Amniotic epithelial cell (primary cell): ENCODE measurements at places on chromosomes 11 and 22.

- DNase-seq = peak; percentile 22
These were observed 29.6 kb upstream of the SNX19 start for GRCh38 chr11:130945896-130946295.

- no peak for DNase-seq
These were observed 309.6 kb downstream of the OPCML start for GRCh38 chr11:133222425-133223330.

DNA sequence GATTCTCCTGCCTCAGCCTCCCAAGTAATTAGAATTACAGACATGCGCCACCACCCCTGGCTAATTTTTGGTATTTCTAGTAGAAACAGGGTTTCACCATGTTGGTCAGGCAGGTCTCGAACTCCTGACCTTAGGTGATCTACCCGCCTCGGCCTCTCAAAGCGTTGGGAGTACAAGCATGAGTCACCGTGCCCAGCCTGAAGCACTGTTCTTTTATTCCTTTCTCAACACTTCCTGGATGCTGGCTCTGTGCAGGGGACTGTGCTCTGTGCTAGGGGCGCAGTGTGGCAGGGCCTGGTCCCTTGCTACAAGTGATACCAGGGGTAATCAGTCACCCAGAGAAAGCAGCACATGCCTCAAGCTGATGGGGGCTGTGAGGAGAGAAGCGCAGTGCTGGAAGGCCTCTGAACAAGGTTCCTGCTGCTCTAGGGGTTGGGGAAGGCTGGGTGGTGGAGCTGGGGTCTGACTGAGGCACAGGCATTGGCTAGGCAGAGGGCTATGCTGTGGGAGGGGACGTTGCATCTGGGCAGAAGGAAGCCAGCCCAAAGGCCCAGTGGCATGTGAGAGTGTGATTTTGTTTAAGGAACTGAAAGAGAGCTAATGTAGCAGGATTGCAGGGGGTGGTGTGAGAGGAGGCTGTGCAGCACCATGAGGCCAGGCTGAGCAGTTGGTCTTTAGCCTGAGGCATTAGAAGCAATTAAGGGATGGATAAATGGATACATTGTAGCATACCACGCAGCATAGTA, 42.5 kb downstream of the CABIN1 start:
- no peak for DNase-seq

- DNase-seq = no peak
These were observed 1790.8 kb downstream of the LRRC4C start for GRCh38 chr11:39668640-39669039.

DNA sequence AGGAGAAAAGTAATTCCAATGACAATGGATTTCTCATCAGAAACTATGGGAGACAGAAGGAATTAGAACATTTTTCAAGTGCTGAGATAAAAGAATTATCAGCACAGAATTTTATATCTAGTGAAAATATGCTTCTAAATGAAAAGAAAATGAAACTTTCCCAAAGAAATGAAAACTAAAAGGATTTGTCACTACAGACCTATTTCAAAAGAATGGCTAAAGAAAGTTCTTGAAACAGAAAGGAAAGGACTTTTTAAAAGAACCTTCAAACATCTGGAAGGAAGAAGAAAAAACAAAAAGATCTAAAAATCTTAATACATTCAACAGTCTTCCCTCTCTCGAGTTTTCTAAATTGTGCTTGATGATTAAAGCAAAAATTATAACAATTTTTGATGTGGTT, 255.4 kb downstream of the FAM76B start:
- no peak for DNase-seq

DNA sequence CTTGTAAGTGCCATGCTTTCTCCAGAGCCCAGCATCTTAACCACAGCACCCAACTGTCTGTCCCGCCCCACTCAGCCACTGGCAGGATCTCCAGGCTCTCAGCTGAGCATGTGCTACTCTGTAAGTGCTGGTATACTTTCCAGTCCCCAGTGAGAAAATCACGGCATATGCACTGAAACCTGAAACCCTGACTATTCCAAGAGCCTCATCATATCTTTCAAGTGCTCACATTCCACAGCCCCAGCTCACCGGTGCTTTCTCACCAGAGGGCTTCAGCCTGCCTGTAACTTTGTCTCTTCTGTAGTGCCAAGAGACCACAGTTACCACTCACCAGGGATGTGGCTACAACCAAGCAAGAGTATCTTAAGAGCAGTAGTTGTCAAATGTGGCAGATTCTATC, 24.4 kb upstream of the PAMR1 start:
- peak; percentile 96 for DNase-seq

- DNase-seq = no peak
These were observed 585.3 kb downstream of the INSC start for GRCh38 chr11:15699978-15700377.

- DNase-seq = no peak
These were observed 45.1 kb upstream of the DEUP1 start for GRCh38 chr11:93285430-93285829.

GRCh38 chr11:75166791-75167190, 15.9 kb downstream of the SLCO2B1 start:
- no peak for DNase-seq
